NCI-H1436 (cell line): ENCODE measurements at places on chromosomes 3 and 15.

DNA sequence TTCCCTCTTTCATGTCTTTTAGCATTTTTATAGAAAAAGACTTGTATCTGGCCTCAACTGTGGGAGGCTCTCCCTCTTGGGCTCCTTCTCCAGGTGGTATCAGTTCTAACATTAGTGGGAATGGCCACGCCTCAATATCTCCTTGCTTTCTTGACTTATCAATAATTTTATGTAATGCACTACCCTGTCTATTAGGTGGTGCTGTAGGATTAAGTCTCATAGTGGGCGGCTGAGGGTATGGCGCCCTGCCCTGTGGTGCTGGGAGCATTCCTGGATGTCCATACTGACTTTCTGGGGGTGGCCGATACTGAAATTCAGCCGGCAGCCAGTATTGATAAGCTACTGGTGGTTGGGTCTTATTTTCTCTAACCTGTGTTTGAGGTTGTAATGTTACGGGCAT is 8.7 kb upstream of the RPUSD3 start:
- DNase-seq = no peak

DNA sequence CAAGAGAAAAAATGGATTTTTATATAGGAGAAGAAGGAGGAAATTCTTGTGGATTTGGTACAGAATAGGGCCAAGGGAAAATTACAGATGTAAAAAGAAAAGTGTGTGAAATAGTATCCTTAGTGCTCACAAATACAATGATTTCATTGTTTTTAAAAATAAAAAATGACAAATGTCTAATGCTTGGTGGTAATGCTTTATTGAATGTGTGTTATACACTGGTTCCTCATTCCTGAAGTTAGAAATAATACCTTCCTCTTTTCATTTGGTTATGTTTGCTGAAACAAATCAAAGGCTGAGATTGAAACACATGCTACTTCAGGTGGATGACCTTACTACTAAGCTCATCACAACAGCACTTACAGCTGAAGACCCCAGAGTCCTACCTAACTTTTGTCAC is 37.7 kb upstream of the CCR2 start:
- no peak for DNase-seq

DNA sequence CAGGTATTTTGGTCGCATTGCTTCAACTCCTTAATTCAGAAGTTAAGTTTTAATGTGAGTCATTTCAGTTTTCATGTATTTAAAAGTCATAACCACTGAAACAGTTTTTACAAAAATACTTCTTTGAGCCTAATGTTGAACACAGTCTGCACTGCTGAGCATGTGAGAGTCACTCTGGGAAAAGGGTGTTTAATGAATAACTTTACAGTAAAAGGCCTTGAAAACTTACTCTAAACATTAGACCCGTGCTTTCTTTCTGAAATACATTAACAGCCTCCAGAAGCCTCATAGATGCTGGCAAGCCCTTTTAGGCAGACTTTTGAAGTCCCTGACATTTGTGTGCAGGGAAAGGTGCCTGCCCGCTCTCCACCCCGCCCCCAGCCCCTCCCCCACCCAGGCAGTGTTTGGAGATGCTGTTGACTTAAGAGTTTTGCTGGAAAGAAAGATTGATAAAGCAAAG is 68.9 kb upstream of the NR2F2 start:
- no peak for DNase-seq

DNA sequence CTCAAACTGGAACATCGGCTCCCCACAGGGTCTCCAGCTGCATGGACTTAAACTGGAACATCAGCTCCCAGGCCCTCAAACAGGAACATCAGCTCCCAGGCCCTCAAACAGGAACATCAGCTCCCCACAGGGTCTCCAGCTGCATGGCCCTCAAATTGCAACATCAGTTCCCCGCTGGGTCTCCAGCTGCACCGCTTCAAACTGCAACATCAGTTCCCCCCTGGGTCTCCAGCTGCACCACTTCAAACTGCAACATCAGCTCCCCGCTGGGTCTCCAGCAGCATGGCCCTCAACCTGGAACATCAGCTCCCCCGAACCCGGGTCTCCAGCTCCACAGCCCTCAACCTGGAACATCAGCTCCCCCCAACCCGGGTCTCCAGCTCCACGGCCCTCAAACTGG is 82.0 kb downstream of the TFRC start:
- no peak for DNase-seq

GRCh38 chr3:44418549-44418948 is 58.9 kb downstream of the ZNF445 start:
- DNase-seq = no peak

DNA sequence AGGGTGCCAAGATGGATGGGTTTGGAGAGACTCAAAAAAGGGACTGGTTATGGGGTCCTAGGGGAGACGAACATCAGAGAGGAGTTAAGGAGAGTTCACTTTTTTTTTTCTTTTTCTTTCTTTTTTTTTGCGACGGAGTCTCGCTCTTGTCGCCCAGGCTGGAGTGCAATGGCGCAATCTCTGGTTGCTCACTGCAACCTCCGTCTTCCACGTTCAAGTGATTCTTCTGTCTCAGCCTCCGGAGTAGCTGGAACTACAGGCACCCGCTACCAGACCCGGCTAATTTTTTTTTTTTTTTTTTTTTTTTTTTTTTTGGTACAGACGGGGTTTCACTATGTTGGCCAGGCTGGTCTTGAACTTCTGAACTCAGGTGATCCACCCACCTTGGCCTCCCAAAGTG is 1.2 kb downstream of the SPINT1 start:
- no peak for DNase-seq

DNA sequence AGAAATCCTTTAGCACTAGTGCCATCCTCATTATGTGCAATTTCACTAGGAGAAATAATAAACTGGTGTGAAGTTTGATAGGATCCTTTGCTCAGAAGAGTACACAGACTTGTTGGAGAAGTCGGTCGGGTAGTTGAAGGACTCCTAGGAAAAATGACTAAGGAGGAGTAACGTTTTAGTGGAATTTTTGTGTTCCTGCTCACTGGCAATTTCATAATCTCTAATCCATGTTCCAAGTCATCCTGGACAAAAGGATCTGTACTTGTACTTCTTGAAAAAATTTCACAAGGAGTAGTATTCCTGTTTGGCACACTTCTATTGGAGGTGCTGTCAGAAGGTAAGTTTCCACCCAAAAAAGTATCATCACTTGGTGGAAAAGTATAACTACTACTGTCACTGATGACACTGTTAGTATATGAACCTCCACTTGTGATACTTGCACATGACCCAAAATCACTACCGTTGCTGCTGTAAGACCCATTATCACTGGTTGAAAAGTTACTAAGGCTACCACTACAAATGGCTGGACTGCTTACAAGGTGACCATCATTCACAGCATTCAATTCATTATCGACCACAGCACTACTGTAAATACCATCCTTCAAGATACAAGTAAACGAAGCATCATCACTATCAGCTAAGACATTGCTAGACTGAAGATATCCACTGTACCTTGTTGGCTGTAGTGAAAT is 77.4 kb downstream of the NEDD4 start:
- DNase-seq = no peak

DNA sequence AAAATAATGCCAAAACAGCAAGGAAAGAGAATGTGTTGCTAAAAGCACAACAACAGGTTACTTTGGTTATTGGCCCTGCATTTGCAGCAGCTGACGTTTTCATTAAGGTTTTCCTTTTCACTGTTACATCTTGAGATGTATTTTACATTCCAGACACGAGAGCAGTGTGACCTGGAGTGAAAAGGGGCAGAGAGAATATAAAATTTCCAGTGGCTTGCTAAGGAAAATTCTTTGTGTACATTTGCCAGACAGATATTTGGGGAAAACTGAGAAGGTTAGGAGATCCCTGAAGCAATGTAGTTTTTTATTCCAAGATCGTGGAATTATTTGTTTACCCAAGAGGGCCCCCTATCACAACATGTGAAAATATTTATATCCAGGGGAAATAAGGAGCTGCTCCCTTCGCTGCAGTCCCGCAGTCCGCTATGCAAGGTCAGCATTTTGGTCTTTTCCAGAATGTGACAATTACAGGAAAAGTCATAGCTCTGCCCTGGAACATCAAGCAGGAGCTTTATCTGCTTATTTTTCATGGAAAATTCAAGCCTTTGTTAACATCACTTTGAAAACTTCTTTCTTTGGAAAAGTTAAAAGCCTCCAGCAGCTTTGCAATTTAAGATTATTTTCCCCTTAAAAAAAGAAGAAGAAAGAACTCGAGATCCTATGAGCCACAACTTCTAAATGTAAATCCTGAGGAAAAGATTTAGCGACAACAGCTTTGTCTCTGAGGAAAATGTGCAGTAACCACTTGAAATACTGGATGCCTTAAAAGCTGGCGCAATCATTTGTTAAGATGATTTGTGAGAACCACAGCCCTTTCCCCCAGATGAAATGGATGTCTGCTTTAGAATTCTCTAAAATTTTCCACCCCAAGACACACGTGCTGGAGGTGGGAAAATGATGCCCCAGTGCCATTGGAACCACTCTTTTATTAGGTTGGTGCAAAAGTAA is 256.4 kb upstream of the TPM1 start:
- DNase-seq = no peak

- no peak for DNase-seq
Observed at GRCh38 chr3:188814581-188814980, 357.2 kb upstream of the TPRG1 start.

- peak; percentile 56 for DNase-seq
Observed at GRCh38 chr3:18425641-18426257, 610 bp upstream of the SATB1 start.

DNA sequence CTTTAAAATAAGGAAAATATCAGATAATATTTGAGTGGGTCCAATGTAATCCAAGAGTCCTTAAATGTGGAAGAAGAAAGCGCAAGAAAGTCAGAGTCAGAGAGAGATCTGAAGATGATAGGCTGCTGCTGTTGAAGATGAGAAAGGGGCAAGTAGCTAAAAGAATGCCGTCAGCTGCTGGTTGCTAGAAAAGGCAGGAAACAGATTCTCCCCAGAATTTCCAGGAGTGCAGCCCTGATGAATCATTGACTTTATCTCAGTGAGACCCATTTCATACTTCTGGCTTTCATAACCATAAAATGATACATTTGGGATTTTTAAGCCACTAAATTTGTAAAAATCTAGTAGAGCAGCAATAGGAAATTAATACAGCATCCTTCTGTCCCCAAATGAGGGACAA is 7.5 kb upstream of the CHMP2B start:
- DNase-seq = no peak

DNA sequence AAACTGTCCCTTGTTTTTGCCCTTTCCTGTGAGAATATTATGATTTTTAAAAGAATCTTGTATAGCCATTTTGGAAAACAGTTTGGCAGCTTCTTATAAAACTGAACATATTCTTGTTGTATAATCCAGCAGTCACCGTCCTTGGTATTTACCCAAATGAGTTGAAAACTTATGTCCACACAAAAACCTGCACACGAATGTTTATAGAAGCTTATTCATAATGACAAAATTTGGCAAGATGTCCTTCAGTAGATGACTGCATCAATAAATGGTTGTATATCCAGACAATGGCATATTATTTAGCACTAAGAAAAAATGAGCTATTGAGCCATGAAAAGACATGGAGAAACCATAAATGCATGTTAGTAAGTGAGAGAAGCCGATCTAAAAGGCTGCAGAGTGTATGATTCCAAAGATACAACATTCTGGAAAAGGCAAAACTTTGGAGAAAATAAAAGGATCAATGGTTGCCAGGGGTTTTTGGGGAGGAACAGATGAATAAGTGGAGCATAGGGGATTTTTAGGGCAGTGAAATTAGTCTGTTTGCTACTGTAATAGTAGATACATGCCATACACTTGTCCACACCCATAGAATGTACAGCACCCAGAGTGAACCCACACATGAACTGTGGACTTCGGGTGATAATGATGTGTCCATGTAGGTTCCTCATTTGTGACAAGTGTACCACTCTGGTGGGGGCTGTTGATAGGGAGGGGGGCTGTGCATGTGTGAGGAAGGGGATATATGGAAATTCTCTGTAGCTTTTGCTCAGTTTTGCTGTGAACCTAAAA is 31.7 kb downstream of the LIMD1 start:
- no peak for DNase-seq

DNA sequence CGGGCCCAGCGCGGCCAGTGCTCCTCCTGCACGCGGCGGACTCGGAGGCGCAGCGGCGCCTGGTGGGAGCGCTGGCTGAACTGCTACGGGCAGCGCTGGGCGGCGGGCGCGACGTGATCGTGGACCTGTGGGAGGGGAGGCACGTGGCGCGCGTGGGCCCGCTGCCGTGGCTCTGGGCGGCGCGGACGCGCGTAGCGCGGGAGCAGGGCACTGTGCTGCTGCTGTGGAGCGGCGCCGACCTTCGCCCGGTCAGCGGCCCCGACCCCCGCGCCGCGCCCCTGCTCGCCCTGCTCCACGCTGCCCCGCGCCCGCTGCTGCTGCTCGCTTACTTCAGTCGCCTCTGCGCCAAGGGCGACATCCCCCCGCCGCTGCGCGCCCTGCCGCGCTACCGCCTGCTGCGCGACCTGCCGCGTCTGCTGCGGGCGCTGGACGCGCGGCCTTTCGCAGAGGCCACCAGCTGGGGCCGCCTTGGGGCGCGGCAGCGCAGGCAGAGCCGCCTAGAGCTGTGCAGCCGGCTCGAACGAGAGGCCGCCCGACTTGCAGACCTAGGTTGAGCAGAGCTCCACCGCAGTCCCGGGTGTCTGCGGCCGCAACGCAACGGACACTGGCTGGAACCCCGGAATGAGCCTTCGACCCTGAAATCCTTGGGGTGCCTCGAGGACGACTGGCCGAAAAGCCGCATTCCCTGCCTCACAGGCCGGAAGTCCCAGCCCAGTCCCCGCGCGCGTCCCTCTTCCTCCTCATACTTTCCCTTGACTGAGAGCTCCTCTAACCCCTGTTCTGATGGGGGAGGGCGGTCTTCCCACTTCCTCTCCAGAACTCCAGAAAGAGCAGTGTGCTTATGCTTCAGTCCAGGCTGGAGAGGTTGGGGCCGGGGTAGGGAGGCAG is 1.4 kb upstream of the IL17RC start:
- DNase-seq = no peak

- no peak for DNase-seq
Observed at GRCh38 chr15:56744701-56745683, 11.7 kb upstream of the ZNF280D start.

- no peak for DNase-seq
Observed at GRCh38 chr3:195818301-195818700, 6.6 kb upstream of the MUC4 start.

- DNase-seq = no peak
Observed at GRCh38 chr3:150319900-150320299, 88.2 kb upstream of the TSC22D2 start.

DNA sequence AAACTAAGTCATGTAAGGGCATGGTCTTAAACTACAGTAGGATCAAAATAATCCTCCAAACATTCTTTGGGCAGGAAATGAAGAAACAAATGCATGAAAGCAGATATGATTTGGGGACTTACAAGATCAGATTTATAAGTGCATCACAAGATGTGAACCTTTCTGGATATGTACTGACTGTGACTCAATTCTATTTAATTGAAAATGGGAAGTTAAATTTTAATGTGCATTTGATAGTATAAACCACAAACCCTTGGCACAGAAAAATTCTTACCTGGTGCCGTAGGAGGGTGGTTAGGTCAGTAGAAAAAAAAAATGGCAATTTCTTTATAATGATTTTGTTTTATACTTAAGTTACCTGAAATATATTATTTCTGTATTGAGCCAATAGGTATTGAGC is 262.5 kb upstream of the TGFBR2 start:
- no peak for DNase-seq

DNA sequence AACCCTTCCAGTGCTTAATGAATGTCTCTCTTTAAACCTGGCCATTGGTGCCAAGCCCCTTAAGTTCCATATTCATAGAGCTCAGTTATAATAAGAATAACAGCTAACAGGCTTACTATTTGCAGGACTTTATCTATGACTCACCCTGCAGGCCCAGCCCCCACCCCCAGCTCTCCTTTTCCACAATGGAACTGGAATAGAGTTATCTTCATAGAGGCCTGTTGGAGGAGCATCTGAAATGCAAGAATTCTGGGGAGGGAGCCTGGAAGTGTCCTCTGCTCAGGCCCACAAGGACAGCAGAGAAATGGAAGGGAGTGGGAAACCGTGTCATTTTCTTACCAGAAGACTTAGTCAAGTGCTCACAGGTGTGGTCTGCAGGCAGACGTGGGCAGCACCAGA is 52.8 kb downstream of the SEMA5B start:
- DNase-seq = no peak
